ENCODE measurements at places on chromosomes 4 and X.

DNA sequence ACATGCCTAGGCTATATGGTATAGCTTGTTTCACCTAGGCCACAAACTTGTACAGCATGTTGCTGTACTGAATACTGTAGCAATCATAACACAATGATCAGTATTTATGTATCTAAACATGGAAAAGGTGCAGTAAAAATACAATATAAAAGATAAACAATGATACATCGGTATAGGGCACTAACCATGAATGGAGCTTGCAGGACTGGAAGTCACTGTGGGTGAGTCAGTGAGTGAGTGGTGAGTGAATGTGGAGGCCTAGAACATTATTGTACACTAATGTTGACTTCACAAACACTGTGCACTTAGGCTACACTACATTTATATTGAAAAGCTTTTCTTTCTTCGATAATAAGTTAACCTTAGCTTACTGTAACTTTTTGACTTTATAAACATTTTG, 45.6 kb upstream of the ANK2 start:
- DNase-seq = peak; percentile 6

- DNase-seq = no peak
Observed at GRCh38 chrX:40459571-40460158, 121.1 kb upstream of the ATP6AP2 start.

DNA sequence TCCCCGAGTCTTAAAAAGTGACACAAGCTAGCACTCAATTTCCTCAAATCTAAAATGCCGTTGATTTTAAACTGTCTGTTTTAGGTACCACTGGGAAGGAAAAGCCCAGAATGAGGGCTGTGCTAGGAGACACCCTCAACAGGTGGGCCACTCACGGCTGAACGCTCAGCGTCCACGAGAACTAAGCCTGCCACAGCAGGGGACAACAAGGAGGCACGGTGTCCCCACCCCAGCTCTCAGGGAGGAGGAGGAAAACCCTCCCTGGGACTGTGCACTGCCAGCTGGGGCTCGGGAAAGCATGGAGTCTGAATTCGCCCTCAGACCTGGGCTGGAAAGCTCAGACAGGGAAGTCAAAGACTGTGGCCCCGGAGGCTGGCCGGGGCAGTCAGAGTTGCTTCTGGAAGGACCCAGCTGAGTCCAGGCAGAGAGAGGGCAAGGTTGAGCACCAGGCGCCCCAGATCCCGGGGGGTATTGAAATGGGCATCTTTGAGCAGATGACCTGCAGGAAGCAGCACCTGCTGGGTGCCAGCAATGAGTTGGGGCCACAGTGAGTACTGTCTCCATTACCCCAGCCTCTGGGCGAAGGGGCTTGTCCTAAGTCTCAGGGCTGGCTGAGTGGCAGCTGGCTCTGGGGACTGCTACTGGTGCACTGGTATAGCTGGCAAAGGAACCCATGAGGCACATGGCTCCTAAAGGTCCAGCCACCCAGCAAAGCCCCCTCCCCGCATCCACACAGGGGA, 769 bp upstream of the CPZ start:
- no peak for DNase-seq

- DNase-seq = no peak
Observed at GRCh38 chr4:145076469-145076855, 21.5 kb downstream of the ANAPC10 start.

- DNase-seq = no peak
Observed at GRCh38 chrX:20414066-20414465, 147.4 kb upstream of the RPS6KA3 start.

DNA sequence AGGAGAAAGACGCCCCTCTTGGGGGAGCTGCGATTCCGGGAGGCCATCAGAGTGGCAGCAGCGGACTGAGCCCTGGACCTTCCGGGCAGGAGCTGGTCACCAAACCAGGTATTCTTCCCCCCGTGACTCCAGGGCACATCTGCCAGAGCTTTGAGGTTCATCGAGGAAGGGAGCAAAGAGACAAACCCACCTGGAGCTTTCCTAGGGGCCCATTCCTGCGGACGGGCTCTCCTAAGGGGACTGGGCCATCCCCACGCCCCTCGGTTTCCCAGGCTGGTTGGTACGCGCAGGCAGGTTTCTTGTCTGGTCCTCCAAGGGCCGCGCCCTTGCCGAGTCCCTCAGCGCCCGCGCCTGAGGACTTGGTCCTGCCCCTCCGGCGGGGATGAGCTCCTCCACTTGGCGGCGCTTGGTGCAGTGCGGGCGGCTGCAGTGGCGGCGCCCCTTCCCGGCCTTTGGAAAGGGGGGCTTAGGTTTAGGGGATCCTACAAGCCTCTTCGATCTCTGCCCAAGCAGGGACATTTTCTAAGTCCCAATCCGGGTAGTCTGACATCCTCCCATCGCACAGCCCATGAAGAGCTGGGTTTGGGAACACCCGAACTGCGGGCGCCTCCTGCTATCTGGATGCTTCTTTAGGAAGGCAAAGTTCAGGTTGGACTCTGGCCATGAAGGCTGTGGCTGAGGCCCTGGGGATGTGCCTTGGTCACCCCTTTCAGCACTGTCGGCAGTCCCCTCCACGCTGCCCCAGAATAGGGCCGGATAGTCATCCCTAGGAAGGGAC, 538 bp downstream of the STBD1 start:
- peak; percentile 57 for DNase-seq

- peak; percentile 2 for DNase-seq
Observed at GRCh38 chr4:89878611-89879010, 16.0 kb upstream of the MMRN1 start.

- DNase-seq = no peak
Observed at GRCh38 chr4:57083090-57083489, 27.1 kb downstream of the IGFBP7 start.

DNA sequence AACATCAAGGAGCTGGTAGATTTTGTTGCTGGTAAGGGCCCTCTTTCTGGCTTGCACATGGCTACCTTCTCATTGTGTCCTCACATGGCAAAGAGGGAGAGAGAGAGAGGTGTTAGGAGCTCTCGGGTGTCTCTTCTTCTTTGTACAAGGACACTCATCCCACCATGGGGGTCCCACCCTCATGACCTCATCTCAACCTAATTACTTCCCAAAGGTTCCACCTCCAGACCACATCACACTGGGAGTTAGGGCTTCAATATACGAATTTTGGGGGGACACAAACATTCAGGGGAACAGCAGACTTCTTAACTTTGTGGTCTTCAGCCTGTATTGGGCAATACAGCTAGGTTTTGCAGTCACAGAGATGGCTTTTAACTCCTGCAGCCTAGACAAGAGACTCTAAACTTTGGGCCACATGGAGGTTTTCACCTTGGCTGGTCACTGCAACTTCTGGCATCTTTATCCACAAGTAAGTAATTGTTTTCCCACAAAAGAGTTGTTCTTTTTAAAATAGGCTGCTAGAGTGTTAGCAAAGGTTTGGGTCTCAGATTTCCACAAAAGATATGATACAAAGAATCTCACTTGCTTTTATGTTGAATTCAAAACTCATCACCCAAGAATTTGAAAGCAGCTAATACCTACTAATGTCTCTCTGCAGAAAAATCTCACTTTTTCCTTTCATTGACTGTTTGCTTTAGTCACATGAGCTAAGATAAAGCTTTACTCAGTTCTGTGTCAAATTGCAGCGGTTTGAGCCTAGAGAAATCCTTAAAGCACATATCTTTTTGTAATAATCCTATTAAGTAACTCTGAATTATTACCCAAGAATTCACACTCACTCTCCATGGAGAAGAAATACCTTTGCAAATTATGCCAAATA, 39.6 kb upstream of the BBS12 start:
- peak; percentile 69 for DNase-seq

DNA sequence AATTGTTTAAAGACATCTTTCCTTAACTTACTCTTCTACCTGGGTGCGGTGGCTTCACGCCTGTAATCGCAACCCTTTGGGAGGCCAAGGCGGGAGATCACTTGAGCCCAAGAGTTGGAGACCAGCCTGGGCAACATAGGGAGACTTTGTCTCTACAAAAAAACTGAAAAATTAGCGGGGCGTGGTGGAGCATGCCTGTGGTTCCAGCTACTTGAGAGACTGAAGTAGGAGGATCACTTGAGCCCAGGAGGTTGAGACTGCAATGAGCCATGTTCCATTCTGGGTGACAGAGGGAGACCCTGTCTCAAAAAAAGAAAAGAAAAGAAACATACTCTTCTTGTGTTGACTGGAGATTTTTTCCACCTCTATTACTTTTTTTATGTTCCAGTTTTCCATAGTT, 181.9 kb downstream of the RAPGEF2 start:
- DNase-seq = no peak

DNA sequence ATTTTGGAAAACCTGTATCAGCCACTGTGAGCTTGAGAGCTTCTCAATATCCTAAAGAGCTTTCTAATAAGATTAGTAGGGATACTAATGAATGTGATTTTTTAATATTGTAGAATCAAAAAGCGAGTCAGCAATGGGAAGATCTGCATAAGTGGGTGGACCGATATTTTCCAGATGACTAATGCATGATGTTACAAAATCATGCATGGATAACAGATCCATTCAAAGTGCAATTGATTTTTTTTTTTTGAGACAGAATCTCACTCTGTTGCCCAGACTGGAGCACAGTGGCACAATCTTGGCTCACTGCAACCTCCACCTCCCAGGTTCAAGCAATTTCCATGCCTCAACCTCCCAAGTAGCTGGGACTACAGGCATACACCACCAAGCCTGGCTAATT, 7.3 kb upstream of the CLDN2 start:
- DNase-seq = peak; percentile 56

DNA sequence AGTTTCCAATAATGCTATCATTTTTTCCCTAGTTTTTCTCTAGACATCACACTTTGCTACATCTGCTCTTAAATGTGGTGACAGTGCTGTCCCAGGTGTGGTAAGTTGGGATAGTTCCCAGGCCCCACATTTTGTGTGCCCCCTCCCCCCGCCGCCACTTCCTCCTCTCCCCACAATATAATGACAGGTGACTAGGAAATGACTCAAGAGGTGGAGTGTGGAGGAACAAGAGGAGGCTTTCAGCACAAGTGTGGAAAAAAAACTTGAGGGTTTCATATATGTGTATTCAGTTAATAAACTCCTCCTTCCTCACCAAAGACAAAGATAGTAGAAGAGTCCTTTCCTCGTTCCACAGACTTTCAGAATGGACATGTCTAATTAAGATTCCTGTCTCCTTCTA, 18.3 kb upstream of the IL21 start:
- no peak for DNase-seq

- peak; percentile 83 for DNase-seq
Observed at GRCh38 chrX:109714340-109714958, 18.6 kb downstream of the ACSL4 start.

GRCh38 chrX:20802036-20802435, 535.3 kb upstream of the RPS6KA3 start:
- DNase-seq = no peak

DNA sequence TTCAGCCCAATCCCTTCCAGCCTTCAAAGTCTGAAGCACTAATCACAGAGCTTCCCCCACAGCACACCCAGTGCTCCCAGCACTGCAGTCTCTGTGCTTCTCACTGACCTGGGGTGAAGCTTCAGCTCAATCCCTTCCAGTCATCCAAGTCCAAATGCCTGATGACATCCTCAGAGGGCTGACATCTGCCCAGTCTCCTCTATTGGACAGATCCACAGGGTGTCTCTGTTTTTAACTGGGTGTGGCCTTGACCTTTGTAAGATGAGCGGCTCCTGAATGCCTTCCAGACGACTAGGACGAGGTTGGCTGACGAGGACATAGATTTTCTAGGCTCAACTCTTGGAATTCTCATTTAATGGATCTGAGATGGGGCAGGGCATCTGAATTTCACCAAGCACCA, 7.6 kb upstream of the SLC2A9 start:
- DNase-seq = no peak

GRCh38 chrX:50818986-50819385, 5.0 kb upstream of the SHROOM4 start:
- DNase-seq = peak; percentile 26

DNA sequence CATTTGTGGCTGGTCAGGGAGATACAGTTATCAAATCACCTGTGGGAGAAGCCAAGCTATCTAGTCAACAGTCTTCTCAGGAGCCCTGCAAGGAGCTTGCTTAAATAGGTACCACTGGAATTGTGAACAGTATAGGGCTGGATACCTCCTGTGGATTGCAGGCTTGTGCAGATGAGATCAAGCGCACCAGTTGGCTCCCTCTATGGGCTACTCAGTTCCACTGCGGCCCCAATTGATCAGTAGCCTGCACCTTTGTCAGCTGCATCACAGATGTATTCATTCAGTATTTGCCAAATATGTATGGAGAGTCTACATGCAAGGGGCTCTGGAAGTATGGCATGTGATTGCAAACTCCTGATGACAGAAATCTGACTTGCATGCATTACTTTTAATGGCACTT, 28.6 kb downstream of the TEX13A start:
- peak; percentile 36 for DNase-seq

DNA sequence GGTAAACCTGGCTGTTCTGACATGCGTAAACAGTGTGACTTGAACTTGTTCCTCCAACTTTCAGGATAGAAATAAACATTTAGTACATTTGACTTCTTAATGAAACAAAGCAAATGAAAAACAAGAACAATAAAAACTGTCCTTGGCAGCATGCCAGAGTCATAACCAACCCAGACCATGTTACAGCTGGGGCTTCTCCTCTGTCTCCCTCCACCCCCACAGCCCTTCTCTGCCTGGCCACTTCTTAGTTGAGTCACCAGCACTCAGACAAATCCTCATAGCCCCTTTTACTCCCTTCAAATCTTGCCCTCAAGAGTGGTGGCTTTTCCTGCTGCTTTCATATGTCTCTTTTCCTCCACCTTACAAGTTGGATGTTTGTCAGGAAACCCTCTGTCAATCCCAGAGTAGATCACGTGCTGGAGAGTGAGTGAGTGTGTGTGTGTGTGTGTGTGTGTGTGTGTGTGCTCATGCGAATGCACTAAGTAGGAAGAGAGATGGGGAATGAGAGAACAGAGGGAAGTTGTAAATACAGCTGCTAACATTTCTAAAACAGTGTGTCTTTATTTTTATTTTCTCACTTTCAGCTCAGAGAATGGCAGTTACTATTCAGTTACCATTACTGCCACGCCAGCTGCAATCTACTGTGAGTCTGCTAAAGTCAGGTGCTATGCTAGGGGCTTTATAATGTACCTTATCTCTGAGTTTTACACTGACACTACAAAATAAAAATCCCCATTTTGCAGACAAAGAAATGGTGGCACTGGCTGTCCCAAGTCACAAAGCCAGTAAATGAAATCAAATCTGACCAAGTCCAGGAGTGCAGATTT, 15.0 kb downstream of the SCARB2 start:
- DNase-seq = peak; percentile 88

DNA sequence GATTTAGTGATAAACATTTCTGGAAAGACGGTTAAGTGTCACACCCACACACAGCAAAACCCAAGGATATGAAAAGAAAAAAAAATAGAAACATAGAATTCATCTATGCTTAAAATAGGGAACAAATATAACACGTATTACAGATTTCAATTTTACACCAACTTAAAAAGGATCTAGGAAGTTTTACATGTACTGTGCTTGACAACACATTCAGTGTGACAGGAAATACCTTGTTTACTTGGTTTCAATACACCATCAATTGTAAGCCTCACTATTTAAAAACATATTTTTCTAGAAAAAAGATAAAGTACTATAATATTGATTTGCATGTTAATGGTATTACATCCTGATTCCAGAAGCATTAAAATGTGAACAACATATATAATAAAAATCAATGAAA, 77.0 kb upstream of the SPRY1 start:
- DNase-seq = no peak

GRCh38 chrX:65644621-65645289, 22.7 kb upstream of the MSN start:
- peak; percentile 83 for DNase-seq

- peak; percentile 75 for DNase-seq
Observed at GRCh38 chrX:101108284-101108683, 10.3 kb downstream of the CENPI start.
